Effector CD4-positive, alpha-beta T cell (primary cell): ENCODE measurements at places on chromosomes 6 and 20.

DNA sequence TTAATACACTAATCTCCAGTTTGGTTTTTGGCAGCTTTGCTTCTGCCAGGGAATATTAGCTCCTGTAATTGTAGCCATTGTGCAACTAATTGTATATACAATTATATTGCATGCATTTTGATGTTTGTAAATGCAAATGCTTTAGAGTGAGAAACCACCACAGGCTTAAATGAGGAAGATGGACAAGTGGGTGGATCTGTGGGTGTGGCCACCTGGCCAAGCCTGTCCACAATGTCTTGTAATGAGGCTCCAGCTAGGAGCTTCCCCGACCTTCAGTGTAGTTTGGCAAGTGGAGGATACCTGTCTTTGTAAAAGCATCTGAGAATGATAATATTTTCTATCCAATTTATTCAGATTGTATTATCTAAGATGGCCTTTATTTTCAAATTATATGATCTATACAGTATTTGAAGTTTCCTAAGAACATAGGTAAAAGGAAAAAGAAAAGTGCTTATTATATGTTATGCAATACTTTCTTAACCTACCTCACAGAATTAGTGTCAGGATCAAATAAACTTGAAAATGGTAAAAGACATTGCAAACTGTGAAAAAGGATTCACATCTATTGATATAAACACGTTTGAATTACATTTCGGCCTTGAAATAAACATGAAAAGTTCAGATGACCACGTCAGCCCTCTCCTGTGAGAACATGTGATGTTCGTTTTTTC is 49.3 kb upstream of the ARID1B start:
- no peak for DNase-seq

DNA sequence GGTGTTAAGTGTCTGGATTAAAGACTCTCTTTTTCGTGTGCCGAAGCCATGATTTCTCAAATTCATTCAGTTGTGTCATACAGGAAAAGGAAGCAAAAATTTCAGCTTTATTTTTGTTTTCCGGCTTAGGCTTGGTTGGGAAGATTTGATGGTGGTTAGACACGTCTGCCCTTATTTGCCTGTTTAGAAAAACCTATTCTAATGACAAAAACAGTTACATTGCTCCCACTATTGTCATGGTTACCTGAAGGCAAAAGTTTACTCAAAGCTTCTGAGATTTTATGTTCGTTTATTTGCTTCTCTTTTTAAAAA is 982 bp downstream of the DNAJC5 start:
- no peak for DNase-seq

- DNase-seq = no peak
Measured at GRCh38 chr6:119322034-119322433, 27.5 kb downstream of the MAN1A1 start.

DNA sequence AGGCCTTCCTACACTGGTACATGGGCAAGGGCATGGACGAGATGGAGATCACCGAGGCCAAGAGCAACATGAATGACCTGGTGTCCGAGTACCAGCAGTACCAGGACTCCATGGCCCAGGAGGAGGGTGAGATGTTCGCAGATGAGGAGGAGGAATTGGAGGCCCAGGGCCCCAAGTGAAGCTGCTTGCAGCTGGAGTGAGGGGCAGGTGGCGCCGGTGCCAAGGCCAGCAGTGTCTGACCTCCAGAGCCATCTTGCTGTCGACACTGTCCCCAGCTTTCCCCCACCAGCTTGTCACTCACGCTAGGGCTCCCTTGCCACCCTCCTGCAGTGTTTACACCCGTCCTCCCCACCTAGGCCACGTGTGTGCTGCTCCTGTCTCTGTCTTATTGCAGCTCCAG is 12.2 kb downstream of the GABRR2 start:
- DNase-seq = no peak

DNA sequence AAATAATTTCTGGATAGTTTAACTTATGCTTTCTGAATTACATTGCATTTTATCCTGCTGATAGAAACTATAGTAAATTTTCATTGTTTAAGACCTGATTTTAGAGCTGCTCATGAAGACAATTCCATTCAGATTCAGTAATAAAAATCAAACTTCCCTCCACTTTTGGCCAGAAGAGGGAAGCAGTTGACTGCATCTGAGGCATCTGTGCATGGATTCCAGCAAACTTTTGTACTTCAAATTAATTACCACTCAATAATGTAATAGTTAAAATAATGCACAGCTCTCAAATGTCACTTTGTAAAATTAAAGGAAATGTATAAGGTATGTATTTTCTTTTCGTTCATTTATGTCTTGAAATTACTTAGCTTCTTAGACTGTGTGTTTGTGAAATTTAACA is 64.2 kb upstream of the SLC35B3 start:
- DNase-seq = no peak

- no peak for DNase-seq
Measured at GRCh38 chr6:130959951-130960350, 103.1 kb downstream of the EPB41L2 start.

GRCh38 chr20:8749101-8749500 is 319.8 kb upstream of the PLCB4 start:
- no peak for DNase-seq

DNA sequence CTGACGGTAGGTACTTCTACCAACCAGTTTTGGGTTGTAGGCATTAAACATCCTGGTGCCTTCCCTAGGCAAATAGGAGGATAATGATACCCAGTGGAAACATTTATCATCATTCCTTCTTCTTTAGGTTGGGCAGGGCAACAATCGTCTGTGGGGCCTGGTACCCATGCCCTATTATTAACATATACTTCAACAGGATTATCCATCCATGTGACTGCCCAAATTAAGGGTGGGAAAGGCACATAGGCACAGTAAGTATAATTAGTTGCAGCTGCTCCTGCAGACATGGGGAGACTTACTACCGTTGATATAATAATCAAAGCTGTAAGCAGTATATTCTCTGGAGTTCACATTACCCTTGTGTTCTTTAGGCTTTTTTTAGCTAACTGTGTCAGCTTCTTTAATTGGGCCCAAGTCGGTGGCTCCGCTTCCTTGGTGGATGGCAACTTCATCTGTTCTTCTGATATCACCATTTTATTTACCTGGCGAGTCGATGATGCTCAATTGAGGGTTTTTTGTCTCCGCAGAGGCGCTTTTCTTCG is 16.8 kb downstream of the RPL7L1 start:
- DNase-seq = no peak
